ENCODE measurements at places on chromosomes 5 and 9.

GRCh38 chr5:132822650-132823480 lies 7.6 kb downstream of the SHROOM1 start:
- DNase-seq = peak; percentile 33
- peaks cover 15% of the 10 kb centered on the region for H3K4me1 ChIP-seq

GRCh38 chr5:77168879-77169244 lies 41.6 kb upstream of the PDE8B start:
- H3K4me3 ChIP-seq = no peak overlapping the region
- H3K36me3 ChIP-seq = peaks cover 2% of the 10 kb centered on the region
- H3K27ac ChIP-seq = peak overlapping the region; percentile 91
- H3K27me3 ChIP-seq = no peaks in the 10 kb centered on the region
- H3K4me1 ChIP-seq = peaks cover 23% of the 10 kb centered on the region
- peak; percentile 53 for DNase-seq

GRCh38 chr9:34701023-34701768 lies 8.7 kb downstream of the CCL21 start:
- H3K36me3 ChIP-seq = no peaks in the 10 kb centered on the region
- H3K27me3 ChIP-seq = peaks cover 38% of the 10 kb centered on the region
- peak overlapping the region; percentile 65 for H3K4me3 ChIP-seq
- H3K4me1 ChIP-seq = peaks cover 10% of the 10 kb centered on the region
- H3K27ac ChIP-seq = no peak overlapping the region
- peak; percentile 87 for DNase-seq

- H3K4me1 ChIP-seq = peaks cover 17% of the 10 kb centered on the region
- H3K27ac ChIP-seq = no peak overlapping the region
Measured at GRCh38 chr9:36900856-36901220, 133.2 kb downstream of the PAX5 start.

- no peaks in the 10 kb centered on the region for H3K27me3 ChIP-seq
- H3K27ac ChIP-seq = no peak overlapping the region
- DNase-seq = no peak
- H3K36me3 ChIP-seq = no peaks in the 10 kb centered on the region
Measured at GRCh38 chr9:110319781-110320492, 17.7 kb downstream of the TXNDC8 start.

DNA sequence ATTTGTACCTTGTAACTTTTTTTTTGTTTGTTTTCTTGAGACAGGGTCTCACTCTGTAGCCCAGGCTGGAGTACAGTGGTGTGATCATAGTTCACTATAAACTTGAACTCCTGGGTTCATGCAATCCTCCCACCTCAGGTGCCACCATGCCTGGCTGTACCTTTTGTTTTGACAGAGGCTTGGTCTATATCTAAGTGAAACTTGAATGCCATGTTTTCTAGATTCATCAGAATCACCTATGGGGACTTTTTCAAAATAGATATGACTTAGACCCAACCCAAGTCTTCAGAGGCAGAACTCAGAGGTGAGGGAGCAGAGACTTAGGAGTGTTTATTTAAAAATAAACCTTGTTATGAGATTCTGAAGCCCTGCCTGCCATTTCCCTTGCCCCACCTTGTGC lies 128.4 kb downstream of the PTTG1 start:
- no peaks in the 10 kb centered on the region for H3K36me3 ChIP-seq
- H3K4me1 ChIP-seq = peaks cover 8% of the 10 kb centered on the region
- H3K27me3 ChIP-seq = peaks cover 5% of the 10 kb centered on the region
- no peak for DNase-seq
- no peak overlapping the region for H3K27ac ChIP-seq
